ENCODE measurements at places on chromosomes 16 and 17.

- no peak for DNase-seq
Measured at GRCh38 chr17:45848868-45849535, 4.3 kb downstream of the SPPL2C start.

DNA sequence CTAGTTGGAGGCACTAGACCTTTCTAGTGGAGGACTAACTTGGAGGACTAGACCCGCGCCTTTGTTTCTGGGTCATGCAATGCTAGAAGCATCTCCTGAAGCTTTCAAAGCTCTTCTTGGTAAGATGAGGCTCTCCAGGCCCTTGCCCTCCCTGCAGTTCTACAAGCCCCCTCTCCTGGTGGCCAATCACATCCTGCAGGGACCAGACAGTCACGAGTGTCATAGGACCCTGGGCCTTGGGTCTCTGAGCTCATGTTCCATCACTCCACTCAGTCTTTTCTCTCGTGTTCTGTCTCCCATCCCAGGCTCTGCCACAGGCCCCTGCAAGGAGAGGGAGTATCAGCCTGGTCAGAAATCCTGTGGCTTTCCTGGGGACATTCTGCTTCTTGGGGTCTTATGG lies 119.6 kb downstream of the CYLD start:
- DNase-seq: no peak

- DNase-seq: no peak
Measured at GRCh38 chr17:4316648-4317047, 49.8 kb downstream of the UBE2G1 start.

GRCh38 chr16:58028541-58029070 lies 3.1 kb downstream of the MMP15 start:
- no peak for DNase-seq

DNA sequence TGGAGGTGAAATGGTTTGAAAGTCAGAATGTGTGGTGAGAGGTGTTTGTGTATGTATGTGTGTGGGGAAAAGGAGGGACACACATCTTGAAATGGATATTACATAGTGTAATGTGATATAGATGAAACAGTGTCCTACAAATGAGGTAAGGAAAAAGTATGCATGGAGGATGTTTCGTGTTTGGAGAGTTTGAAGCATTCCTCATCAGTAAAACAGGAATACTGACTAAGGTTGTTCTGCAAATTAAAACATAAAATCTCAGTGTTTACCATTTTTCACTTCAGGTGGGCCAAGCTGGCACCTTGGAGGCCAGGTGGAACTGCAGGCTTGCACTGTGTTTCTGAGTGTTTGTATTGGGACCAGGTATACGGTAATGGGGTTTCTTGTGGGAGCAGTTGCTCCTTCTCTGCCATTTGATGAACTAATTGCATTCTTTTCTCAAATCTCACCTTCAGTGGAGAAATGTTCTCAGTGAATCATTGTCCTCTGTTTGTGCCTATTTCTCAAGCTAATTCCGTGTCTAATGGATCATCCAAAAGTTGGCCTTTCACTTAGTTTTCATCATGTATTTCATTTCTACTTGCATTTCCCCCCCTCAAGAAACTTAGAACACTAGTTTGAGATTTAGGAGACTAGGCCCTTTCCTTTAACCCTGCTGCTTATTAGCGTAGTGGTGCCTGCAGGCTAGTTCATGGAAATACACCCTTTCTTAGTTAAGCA lies 8.2 kb upstream of the TBKBP1 start:
- no peak for DNase-seq

GRCh38 chr17:76793775-76794174 lies 55.9 kb downstream of the MFSD11 start:
- no peak for DNase-seq

- DNase-seq: no peak
Measured at GRCh38 chr17:3639981-3640596, 3.5 kb downstream of the CTNS start.

GRCh38 chr17:69581061-69581961 lies 166.8 kb downstream of the MAP2K6 start:
- peak; percentile 38 for DNase-seq

DNA sequence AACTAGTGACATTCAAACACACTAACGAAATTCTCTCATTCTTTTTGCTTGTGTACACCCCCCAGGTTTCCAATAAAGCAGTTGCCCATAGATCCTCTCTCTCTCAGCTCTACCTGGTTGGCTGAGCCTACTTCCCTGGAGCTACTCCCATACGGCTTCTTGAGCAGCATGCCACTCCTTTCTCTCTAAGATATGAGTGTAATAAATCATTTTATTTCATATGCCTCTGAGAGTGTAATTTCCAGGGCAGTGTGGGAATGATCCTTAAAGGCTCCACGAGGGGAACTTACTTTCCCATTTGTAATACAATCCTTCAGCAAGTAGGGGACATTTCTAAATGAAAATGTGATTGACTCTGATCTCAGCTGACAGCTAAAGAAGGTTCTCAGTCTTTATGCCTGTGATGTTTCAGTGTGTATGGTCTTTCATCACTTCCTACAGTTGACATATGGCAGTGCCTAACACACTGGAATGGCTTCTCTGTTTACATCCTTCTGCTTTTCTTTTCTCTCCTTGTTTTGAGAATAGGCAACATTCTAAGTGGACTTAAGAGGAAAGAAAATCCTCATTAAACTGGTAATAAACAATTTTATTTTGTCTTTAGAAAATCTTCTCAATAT lies 1194.3 kb upstream of the CDH8 start:
- no peak for DNase-seq

- no peak for DNase-seq
Measured at GRCh38 chr16:69116906-69117305, 11.5 kb downstream of the HAS3 start.

GRCh38 chr16:88749358-88749757 lies 35.7 kb downstream of the PIEZO1 start:
- DNase-seq: no peak

GRCh38 chr16:679814-680624 lies at the start of gene STUB1:
STUB1 (plus strand) TSS chr16:680410; CDS start chr16:680526, 116 bp downstream.
- DNase-seq: peak; percentile 85
